Activated naive CD4-positive, alpha-beta T cell treated with anti-CD3 and anti-CD28 coated beads, Interleukin-2, amount 50 U/mL, for 72 hours (primary cell): ENCODE measurements at places on chromosomes 2 and 18.

GRCh38 chr2:59713577-59713976 is 839.9 kb downstream of the BCL11A start:
- DNase-seq = no peak

GRCh38 chr2:190831941-190832340 is 48.7 kb upstream of the GLS start:
- DNase-seq = no peak

DNA sequence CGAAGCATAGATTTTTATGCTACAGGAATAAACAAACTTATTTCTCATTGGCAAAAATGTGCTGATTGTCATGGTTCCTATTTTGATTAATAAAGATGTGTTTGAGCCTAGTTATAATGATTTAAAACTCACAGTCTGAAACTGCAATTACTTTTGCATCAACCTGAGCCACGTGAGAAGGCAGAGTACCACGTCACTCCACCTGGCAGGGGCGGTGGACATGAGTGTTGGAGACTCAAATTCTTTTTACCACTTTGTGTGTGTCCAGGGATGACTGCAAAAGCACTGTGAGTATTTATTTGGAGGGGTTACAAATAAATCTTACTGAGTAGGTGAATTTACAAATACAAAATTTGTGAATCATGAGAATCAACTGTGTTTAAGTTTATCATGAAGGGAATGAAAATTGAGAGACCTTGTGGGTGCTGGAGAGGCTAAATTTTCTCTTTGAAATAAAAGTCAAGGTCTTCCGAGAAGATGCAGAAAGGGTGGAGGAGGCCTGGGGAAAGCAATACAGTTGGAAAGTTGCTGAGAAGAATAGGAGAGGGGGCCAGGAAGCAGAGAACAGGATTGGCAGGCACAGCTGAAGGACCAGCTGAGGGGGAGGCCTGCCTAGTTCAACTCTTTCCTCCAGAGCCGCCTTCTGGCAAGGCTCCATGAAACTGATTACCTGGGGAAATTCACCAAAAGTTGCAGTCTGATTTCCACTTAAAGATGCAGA is 316.4 kb downstream of the MYCN start:
- DNase-seq = no peak

DNA sequence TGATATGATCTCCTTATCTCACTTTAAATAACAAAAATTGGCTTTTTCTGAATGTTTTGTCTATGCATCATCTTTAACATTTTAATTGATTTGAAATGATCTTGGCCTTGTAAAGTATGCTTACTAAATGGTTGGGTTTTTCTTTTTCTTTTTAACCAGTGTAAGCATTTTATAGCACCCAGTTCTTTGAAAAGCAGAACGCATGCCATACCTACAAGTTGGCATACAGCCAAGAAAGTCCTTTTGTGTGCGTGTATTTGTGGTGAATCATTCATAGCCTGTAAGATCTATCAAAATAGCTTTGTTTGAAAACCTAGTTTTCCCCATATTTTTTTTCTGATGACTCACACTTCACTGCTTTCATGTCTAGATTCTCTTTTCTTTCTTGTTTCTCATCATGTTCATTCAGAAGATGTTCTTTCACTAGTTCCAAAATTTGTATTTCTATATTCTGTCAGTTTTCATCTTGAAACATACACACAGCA is 4.1 kb upstream of the VRK2 start:
- no peak for DNase-seq

DNA sequence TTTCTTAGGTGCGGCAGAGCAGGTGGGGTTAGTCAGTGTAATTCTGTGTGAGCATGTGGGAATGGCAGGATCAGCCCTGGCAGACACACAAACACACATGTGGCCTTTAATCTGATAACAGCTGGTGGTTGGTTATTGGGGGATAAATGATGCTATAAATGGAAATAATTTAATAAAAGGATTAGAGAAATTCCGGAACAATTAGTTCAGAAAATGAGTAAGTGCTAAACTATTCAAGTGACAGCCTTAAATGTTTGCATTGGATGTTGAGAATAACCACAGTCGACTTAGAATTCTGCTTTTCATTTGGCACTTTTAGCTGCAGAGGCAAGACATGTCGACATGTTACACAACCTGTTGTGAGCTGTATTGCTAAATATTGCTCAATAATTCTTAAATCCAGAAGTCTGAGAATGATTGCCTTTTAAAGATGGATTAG is 7.2 kb downstream of the SMYD1 start:
- no peak for DNase-seq

- DNase-seq = no peak
These were observed 54.5 kb downstream of the ACVR1C start for GRCh38 chr2:157574165-157574564.
